ENCODE measurements at places on chromosomes 12 and 14.

DNA sequence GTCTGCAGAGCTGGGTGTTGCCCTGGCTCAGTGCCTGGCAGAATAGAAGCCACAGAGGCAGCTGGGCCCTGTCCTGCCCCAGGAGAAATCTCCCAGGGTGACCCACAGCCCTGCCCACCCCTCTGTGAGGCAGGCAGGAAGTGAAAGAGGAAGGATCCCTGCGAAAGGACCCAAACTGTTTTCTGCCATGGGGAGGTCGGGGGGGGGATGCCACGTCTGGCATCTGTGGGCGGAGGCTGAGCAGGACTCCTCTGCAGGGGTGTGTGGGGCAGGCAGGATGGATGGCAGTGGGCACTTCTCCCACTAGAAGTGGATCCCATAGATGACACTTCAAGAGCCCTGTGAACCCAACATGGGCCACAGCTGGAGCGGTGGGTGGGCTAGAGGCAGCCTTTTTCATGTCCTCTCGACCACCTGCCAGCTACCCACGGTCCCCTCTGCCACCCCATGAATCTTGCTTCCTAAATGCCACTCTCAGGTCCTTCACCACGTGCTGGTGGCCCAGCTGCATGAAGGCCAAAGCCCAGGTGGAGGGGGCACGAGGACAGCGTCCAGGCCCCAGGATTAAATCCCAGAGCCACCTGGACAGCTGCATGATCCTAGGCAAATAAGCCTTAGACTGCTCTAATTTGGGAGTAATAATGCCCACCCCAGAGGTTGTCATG lies 3.6 kb downstream of the PAPLN start:
- DNase-seq = no peak

DNA sequence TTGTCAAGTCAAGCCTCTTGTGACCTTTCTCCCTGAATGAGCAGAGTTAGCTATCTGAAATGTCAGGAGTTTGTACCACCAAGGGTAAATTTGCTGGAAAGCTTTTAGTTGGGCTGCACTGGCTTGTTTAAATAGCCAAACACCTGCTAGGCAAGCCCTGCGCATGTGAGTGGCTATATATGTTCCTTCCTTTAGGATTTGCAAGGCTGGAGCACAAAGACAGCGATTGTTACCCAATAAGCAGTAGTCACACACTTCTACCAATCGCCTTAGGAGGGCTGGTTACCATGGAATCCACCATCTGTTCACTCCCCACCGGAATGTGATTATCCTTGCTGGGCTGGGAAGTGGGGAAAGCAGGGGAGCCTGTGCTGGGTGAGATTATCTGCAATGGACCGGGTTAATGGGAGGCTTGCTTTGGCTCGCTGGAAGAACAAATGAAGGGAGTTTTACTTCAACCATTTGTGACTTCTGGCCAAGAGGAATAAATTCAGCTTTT lies 102.5 kb downstream of the FGD4 start:
- DNase-seq = peak; percentile 80

DNA sequence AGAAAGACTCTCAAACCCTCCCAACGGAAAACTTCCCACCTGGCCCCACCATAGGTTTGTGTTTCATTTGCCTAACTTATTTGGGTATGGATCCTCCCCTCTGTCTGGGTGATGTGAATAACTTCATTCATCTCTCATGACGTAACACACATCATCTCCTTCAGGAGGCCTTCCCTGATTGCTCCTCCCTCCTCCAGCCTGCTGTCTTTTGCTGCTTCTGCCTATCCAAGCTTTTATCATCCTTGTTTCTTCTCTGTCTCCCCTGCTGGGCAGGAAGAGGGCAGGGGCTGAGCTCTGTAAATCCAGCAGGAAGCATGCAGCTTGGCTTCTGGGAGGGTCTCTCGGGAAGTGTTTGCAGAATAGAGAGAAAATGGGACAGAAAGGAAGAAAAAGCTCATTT lies 766.0 kb upstream of the TBX3 start:
- no peak for DNase-seq

GRCh38 chr14:81315341-81315740 lies 84.8 kb downstream of the STON2 start:
- no peak for DNase-seq

DNA sequence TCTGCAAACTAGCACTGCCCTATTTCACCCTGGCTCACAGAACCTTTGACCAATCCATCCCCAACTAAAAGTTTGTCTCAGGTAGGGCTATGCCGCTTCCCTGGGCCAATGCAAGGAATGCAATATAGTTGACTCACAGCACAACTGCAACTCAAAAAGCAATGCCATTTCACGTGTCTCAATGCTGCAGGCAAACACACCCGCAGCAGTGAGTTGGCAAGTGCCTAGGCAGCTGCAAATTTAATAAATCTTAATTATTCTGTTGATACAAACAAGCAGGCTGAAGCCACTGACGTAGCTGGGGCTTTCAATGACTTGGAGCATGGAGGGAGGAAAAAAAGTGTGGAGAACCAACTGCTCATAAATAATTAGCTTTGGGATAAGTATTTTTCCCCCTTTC lies 87.9 kb downstream of the SYNE3 start:
- DNase-seq = no peak

DNA sequence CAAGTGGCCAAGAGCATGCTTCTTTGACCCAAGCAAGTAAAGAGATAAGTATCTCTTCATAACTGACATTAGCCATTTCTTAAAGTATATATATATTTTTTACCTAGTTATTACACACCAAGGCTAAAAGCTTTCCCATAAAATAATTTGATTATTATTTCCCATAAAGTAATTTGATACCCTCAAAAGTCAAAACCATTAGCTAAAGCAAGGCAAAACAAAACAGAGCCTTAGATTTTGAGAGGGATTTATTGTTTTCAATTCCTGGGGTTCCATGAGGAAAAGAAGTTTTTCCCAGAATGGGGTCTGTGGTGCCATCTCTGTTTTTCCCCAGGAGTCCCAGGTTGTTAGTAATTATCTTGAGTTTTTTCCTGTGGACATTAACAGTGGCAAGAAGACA lies 125.5 kb upstream of the NUDT4 start:
- no peak for DNase-seq

- no peak for DNase-seq
Measured at GRCh38 chr14:64704743-64705380, 638 bp downstream of the PLEKHG3 start.

- no peak for DNase-seq
Measured at GRCh38 chr12:123946152-123946515, 26.5 kb downstream of the CCDC92 start.

GRCh38 chr12:115043079-115043478 lies 359.1 kb upstream of the TBX3 start:
- no peak for DNase-seq
